Stimulated activated naive CD4-positive, alpha-beta T cell (primary cell): ENCODE measurements at places on chromosomes 3 and 15.

- peak; percentile 3 for DNase-seq
Measured at GRCh38 chr3:2921903-2922302, 188.3 kb downstream of the IL5RA start.

- no peak for DNase-seq
Measured at GRCh38 chr3:195537995-195538394, 5.1 kb downstream of the PPP1R2 start.

- no peak for DNase-seq
Measured at GRCh38 chr3:118550122-118550521, 484.5 kb downstream of the IGSF11 start.

GRCh38 chr3:61608711-61609110, 47.3 kb downstream of the PTPRG start:
- no peak for DNase-seq

- peak; percentile 76 for DNase-seq
Measured at GRCh38 chr3:58034738-58035523, 26.7 kb downstream of the FLNB start.

DNA sequence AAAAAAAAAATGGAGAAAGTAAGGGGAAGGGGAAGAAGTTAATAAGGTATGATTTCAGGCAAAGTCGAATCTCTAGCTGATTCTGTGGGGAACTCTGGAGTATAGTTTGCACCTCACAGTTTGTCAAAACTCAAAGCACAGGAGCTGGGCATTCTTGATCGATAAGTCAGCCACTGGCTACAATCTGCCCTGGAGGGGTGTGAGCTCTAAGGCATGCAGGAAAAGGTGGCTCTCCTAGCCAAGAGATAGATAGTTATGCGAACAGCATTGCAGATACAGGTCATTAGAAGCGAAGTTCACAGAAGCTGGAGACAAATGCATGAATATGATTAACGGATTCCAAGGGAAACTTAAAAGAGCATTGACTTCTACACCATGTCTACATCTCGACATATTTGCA, 952.6 kb downstream of the AGBL1 start:
- no peak for DNase-seq
